ENCODE measurements at places on chromosomes 5 and 9.
A peak's percentile ranks its signal among the peaks of the same experiment; 100 is the strongest.

- no peak for ATAC-seq
Observed at GRCh38 chr9:926976-927375, 49.5 kb upstream of the DMRT3 start.

- ATAC-seq = no peak
Observed at GRCh38 chr9:89946741-89947140, 341.9 kb downstream of the GADD45G start.

GRCh38 chr5:22998362-22998761, 145.2 kb upstream of the CDH12 start:
- ATAC-seq = no peak

DNA sequence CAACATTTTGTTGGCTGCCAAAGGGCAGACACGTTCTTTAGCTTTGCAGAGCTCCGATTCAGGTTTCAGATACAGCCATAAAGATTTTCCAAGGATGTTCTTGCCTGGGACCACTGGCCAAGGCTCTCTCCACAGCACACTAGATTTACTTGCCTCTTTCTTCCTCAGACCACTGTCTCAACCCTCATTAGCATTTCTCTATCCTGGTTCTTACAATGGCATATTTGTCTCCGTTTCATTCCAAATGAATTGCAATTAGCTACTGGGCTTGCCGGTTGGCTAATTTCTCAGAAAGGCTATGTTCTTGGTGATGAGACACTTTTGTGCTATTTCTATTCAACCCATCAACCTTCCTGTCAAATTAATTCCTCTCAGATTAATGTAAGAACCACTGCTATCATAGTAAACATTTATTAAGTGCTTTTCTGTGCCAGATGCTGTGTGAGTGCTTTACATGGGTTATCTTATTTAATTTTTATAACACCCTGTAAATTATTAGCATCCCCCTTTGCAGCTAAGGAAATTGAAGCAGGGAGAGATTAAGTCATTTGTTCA, 118.4 kb upstream of the NR3C1 start:
- ATAC-seq = no peak

DNA sequence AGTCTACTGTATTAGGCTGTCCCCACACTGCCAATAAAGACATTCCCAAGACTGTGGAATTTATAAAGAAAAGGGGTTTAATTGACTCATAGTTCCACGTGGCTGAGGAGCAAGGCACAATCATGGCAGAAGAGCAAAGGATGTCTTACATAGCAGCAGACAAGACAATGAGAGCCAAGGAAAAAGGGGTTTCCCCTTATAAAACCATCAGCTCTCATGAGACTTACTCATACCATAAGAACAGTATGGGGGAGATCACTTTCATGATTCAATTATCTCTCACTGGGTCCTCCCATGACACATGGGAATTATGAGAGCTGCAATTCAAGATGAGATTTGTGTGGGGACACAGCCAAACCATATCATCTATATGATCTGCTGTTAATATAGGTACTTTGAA, 14.8 kb upstream of the FSTL4 start:
- ATAC-seq = peak; percentile 81

GRCh38 chr9:82513242-82513751, 524.7 kb downstream of the SPATA31D1 start:
- ATAC-seq = no peak

DNA sequence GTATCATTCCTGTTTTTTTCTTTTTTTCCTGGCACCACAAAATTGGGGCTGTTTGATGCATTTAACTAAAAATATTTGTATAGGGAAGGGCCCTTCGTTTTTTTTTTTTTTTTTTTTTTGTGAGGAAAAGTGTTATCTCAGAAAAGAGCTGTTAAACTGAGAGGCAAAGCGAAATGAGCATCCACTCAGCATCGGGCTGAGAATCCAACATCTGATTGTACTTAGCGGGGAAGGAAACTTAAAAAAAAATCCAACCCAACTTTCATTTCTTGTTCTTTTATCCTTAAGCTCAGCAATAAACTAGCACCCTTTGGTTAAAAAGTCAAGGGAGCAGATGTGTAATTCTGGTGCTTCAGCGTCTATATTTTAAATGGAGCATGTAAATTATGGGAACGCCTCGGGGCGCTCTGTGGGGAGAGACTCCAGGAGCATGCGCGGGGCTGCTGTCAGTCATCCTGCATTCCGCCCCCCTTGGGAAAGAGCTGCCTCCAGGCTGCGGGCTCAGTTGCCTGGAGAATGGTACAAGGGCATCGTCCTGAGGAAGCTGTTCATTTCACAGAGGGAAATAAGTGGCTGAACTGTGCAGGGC, 33.3 kb downstream of the DMRT2 start:
- ATAC-seq = no peak

DNA sequence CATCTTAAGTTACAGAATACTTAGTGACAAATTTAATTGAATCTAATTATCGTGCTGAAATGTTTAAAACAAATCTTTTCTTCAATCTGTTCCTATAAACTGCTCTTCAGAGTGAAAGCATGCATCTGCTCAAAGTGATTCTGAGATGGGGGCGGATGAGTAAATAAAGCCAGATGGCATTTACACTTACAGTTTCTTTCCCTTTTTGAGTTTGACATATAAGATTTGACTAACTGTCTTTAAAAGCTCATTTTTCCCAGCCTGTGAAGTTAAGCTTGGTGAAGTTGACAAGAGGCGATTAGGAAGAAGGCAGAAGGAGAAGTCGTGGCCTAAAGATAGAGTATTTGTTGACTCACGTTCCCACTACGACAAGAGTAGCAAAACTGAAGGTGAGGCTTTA, 137.4 kb downstream of the LPAR1 start:
- no peak for ATAC-seq

DNA sequence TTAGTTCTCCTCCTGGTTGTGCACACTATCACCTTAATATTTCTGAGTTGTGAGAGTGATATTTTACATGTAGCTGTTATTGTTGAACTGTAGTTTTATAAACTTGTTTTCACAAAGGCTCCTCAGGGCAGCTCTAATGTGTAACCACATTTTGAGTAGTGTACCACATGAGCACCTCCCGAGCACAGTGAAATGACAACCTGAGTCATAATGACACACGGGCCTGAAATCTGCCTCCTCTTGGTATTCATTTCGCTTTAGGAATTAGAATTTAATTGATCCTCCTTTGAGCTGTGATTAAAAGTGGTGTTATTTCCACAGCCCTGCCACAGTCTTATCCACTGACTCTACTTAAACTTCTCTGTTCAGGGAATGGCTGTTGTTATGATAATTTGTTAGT, 7.9 kb downstream of the MTRR start:
- peak; percentile 82 for ATAC-seq

DNA sequence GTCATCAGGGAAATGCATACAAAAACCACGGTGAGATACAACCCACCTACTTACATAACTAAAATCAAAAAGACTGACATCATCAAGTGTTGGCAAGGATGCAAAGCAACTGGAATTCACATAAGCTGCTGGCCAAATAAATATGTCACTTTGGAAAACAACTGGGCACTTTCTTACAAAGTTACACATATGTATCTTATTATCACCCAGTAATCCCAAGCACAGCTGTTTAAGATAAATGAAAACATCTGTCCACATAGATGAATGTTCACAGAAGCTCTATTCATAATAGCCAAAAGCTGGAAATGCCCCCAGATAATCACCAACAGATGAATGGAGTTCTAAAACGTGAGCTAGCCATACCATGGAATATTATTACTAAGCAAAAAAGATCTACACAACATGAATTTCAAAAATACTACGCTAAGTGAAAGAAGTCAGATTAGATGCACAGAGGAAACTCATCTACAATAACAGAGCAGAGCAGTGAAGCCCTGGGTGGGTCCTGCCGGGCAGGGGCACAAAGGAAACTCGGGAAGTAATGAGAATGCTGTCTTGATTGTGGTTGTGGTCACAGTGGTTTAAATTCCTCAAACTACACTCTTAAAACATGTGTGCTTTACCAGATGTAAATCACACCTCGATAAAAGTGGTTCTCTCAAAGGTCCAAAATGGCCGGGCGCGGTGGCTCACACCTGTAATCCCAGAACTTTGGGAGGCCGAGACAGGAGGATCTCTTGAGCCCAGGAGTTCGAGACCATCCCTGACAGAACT, 8.5 kb downstream of the CAMSAP1 start:
- ATAC-seq = no peak

- ATAC-seq = no peak
Observed at GRCh38 chr9:126276056-126276728, 50.4 kb upstream of the MVB12B start.

DNA sequence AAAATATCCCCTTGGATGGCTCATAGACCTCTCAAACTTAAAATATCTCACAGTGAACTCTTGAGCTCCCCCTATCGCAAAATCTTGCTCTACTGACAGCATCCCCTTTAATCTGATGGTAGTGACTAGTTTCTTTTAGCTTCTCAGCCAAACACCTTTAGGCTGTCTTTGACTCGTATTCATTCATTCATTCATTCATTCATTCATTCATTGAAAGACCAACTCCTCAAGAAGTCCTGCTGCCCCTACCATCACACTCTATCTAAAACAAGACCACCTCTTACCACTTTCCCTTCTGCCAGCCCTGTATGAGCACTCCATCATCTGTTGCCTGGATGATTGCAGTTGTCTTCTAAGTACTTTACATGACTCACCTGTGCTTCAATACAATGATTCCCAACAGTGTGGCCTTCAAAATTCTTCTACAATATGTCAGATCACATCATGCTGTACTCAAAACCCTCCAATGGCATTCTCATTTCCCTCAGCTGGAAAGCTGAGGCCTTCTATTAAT, 46.8 kb downstream of the ITGA2 start:
- no peak for ATAC-seq

GRCh38 chr5:68264024-68264956, 48.7 kb downstream of the PIK3R1 start:
- ATAC-seq = no peak

DNA sequence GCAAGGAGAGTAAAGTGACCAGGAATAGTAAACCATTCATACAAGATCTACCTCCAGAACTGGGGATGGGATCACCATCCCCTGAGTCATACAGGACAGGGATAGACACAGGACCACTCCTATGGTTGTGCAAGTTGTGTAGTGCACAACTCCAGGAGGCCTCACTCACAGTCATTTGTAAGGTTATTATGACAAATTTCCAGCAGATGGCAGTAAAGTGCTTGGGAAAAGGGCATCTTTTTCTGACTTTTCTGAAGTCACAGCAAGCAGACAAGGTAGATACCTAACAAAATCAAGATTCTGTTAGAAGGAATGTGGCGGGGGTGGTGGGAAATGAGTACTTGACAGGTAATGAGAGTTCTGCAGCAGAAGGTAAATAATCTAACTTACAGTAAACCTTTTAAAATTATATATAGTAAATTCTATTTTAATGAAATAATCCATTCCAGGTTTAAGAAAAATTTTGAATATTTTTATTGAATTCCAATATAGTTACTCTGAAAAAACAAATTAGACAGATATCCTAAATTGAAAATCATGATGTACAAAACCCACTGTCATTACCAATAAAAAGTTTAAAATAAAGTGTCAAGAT, 16.7 kb upstream of the KIF27 start:
- ATAC-seq = peak; percentile 32

- ATAC-seq = no peak
Observed at GRCh38 chr9:115170358-115171073, 52.6 kb upstream of the TNC start.

DNA sequence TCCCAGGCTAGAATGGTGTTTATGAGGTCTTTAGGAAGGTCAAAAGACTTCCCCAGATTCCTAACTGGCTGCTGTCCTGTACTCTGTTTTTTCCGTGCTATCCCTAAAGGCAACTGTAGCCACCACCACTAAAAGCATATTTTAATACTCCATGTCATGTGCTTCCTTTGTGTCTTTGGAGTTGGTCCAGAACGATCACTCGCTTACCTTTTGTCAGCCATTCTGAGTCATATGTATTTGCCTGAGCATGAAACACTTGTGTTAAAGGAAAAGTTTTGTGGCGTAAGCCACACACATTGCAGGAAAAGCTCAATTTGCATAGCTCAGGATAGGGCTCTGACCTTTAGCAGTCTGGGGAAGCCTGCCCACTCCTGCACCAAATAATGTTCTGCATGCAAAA, 299.6 kb downstream of the NTRK2 start:
- no peak for ATAC-seq

GRCh38 chr9:131095666-131096268, 564 bp upstream of the AIF1L start:
- ATAC-seq = no peak

GRCh38 chr5:160359816-160360215, 10.6 kb downstream of the C1QTNF2 start:
- ATAC-seq = no peak

GRCh38 chr5:134003817-134004625, 754 bp downstream of the VDAC1 start:
- ATAC-seq = peak; percentile 10

DNA sequence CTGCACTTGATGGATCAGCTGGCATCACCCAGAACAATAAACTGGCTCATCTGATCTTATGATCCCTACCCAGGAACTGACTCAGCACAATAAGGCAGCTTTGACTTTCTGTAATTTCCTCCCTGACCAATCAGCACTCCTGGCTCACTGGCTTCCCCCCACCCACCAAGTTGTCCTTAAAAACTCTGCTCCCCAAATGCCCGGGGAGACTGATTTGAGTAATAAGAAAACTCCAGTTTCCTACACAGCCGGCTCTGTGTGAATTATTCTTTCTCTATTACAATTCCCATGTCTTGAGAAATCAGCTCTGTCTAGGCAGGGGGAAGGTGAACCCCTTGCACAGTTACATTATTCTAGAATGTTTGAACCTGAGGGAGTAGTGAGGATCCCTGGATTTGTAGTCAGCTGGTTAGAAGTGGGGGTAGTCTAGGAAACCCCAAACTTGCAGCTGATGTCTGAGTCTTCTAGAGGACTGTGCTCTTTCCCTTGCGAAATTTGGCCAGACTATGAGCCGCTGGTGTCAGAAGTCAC, 111.7 kb upstream of the NEK6 start:
- no peak for ATAC-seq

DNA sequence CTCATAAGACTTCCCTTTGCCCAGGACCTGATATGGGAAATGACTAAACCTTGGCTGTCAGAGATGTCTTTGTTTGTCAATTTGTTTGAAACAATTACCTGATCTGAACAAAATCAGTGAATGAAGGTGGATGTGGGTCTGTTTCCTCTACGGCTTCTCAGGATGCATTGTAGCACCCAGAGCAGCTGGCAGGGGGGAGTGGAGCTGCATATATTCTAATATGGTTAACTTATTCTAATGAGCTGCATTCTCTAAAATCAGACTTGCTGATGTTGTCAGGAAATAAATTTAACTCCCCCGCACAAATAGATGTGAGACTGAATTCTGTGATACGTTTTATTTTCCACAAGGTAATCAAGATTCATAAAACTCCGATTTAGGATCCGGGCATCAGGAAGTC, 665.4 kb downstream of the MAT2B start:
- no peak for ATAC-seq

DNA sequence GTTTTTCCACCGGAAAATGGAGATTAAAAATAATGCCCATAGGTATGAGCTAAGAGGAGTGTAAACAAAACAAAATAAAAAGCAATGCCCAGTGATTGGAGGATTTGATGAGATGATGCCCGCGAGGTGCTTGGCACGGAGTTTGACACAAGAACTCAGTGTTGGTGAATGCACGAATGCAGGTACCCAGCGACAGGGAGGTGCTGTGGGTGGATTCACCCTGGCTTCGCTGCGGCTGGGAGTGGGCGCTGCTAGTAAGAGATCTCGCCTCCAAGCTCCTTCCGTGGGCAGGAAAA, 526 bp upstream of the STXBP1 start:
- ATAC-seq = peak; percentile 1
